SW 1271 (cell line): ENCODE measurements at places on chromosomes 11 and 22.
A peak's percentile ranks its signal among the peaks of the same experiment; 100 is the strongest.

DNA sequence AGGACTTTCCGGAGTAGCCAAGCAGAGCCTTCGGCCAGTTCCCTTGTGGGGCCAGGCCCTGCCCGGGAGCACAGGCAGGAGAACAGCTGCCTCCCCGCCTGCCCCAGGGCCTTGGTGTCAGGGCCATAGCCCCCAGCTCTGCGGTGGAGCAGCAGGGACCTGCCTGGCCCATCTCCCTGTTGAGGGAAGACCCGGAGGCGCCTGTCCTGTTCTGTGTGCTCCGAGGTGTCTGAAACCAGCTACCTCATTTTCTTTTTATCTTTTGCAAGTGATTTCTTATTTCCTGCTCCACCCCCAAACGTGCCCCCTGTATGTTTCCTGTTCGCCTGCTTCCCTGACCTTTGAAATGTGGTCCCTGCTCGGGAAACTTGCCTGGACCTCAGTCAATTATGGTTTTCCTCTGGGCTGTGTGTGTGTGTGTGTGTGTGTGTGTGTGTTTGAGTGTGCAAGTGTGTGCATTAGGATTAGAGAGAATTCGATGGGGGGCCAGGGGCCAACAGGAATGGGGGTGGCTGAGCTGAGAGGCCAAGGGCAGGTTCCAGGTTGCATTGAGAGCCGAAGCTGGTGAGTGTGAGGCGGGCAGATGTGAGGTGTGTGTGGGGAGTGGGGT lies 19.1 kb downstream of the LRP5 start:
- no peak for DNase-seq

DNA sequence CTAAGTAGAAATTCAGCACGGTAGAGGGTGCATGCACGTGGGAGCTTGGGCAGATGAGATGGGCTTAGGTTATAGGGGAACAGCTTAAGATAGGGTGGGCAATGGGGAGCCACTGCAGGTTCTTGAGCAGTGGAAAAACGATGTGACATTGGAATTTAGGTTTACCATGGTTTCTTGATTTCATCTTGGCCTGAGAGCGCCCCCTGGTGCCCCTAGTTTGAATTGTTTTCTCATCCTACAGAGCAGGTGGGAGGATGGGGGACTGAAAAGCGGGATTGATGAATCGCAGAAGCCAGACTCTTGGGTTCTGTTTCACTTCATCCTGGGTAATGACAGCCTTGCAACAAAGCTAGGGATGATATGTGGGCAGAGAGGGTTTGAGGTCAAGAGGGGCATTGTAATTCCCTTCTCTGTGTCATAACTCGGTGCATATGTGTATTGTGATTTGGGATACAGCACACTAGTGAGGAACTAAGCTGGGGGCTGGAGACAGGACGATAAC lies 6.7 kb upstream of the MCAM start:
- DNase-seq: peak; percentile 63

DNA sequence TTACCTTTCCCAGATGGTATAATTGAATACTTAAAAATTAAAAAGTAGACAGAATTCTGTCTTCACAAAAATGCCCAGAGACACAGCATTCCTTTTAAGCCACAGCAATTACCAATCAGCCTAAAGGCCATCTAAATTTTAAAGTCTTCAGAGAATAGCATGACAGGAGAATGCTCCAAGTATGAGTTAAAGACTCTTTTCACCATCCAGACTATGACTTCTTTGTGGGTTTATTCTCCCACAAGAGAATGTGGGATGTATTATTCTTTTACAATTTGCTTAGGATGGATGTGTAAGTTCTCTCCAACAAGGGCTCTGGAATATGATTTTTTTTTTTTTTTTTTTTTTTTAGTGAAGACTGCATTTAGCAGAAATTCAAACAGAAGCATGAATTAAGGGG lies 249.9 kb downstream of the TTC28 start:
- no peak for DNase-seq

- DNase-seq: no peak
These were observed 633.6 kb upstream of the FAT3 start for GRCh38 chr11:91591021-91591420.

GRCh38 chr11:128685402-128686020 lies 8.4 kb upstream of the FLI1 start:
- DNase-seq: no peak

DNA sequence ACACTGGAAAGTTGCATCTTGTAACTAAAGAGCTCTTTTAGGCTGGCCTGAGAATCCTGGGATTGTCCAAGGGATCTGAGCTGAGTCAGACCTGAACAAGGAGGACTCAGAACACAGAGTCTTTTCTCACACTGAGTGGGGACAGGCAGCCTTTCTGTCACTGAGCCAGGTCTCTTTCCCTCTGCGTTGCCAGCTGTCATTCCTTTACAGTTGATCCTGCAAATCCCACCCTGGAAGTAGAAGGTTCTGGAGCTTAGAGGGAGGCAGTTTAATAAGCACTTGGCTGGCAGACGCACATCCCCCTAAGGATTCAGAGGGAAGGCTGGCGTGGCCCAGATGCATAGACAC lies 76.3 kb upstream of the SUSD2 start:
- no peak for DNase-seq

DNA sequence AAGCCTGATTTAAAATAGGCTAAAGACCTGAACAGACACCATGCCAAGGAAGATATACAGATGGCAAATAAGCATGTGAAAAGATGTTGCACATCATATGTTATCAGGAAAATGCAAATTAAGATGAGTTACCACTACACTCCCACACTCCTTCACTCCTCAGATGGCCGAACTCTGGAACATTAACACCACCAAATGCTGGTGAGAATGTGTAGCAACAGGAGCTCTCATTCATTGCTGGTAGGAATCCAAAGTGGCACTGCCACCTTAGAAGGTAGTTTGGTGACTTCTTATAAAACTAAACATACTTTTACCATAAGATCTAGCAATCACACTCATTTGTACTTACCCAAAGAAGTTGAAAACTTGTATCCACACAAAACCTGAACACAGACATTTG lies 2047.3 kb downstream of the LRRC4C start:
- no peak for DNase-seq

GRCh38 chr11:78197816-78198215 lies 9.1 kb downstream of the USP35 start:
- DNase-seq: no peak

DNA sequence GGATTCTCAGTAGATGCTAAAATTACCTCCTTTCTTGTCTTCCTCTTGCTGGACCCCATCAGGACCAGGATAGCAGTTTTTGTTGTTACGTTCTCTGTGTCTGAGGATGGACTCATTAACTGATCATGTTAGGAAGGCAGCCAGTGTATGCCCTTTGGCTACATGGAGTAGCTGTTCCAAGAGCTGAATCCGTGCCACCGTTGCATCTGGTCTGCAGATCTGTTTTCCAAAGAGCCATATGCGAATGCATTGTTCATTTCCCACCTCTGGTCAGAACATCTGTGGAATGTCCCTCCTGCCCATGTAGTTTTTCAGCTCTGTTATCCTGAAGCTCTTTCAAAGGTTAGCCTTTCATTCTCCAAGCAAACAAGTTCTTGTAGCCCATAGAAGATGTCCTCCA lies 188.4 kb downstream of the SPON1 start:
- DNase-seq: no peak

- no peak for DNase-seq
These were observed 189.3 kb downstream of the DBX1 start for GRCh38 chr11:19970944-19971343.
